Stomach (tissue), 19 donors: ENCODE measurements at places on chromosomes 7 and 10. TPM values are rescaled to one million over a fixed set of nuclear protein-coding genes. Genes with fewer than 3 reads are reported as not detected.
A peak's percentile ranks its signal among the peaks of the same experiment; 100 is the strongest.

The TMEM140 gene
- 9.7 TPM for total RNA-seq

The TRIM50 gene
- total RNA-seq = 10.8 TPM

DNA sequence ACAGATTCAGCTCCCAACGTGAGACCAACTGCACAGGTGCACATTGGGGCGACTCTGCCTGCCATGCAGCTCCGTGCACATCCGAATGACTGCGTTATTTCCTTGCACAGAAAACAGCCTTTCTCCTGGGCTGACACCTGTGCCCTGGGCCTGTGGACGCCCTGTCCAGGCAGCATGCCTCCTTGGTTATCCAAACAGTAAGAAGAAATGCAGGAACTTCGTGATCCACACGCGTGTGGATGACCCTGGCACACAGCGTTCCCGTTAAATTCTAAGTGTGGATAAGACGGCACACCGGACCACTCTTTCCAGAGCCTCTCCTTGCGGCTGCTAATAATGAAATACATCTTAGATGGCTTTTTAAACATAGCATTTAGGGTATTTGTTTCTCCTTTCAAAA lies 39.6 kb downstream of the NKX6-2 start:
- DNase-seq = no peak
- no peaks in the 10 kb centered on the region for H3K27me3 ChIP-seq
- no peak overlapping the region for H3K4me3 ChIP-seq
- no peaks in the 10 kb centered on the region for H3K4me1 ChIP-seq
- H3K27ac ChIP-seq = no peak overlapping the region

DNA sequence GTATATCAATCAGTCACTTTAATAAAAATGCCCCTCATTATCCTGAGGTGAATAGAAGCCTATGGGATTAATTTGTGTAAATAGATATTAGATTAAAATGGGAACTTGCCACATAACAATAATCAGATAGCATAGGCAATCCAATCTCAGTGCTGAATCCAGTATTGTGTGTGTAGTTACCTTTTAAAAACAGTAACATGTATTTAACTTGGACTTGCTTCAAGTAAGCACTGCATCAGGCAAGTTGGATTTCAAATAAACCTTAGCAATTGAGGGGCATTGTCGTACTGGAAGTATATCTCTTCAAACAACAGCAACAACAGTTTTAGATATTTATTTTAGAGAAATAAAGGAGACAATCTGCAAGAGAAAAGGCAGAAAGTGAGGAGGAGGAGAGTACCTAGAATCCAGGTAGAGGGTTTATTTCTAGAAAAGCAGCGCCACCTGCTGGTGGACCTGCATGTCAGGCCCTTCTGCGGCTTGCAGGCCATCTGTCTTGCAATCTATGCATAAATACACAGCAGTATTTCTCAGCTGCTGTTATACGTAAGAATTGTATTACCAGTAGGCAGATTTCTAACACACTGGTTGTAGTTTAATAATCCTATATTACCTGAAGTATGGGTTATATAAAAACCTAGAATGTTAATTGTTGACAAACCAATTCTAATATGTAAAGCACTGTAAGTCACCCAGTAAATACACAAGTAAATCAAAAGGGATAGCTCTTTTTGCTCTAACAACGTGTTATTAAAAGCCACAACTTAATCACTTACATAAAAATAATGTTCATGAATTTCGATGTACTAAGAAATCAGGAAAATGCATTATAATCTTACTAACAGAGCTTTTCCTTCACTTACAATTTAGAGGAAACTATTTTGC lies 652.8 kb downstream of the KCNMA1 start:
- H3K4me1 ChIP-seq = no peaks in the 10 kb centered on the region
- no peaks in the 10 kb centered on the region for H3K36me3 ChIP-seq
- H3K4me3 ChIP-seq = no peak overlapping the region
- no peaks in the 10 kb centered on the region for H3K27me3 ChIP-seq

- no peaks in the 10 kb centered on the region for H3K27me3 ChIP-seq
- DNase-seq = no peak
- H3K36me3 ChIP-seq = no peaks in the 10 kb centered on the region
- H3K4me3 ChIP-seq = no peak overlapping the region
These were observed 575.7 kb downstream of the REEP3 start for GRCh38 chr10:64096941-64097340.

The MRLN gene
- not detected for total RNA-seq

- H3K27ac ChIP-seq = peak within 1 kb of the TSS; percentile 99
- no peaks in the 10 kb centered on the region for H3K36me3 ChIP-seq
- peak within 1 kb of the TSS; percentile 96 for H3K4me3 ChIP-seq
- H3K27me3 ChIP-seq = no peaks in the 10 kb centered on the region
These were observed at the start of gene NMT2 for GRCh38 chr10:15168291-15168785. Gene NMT2 (minus strand): TSS chr10:15168693. CDS start chr10:15168612, 81 bp downstream.

DNA sequence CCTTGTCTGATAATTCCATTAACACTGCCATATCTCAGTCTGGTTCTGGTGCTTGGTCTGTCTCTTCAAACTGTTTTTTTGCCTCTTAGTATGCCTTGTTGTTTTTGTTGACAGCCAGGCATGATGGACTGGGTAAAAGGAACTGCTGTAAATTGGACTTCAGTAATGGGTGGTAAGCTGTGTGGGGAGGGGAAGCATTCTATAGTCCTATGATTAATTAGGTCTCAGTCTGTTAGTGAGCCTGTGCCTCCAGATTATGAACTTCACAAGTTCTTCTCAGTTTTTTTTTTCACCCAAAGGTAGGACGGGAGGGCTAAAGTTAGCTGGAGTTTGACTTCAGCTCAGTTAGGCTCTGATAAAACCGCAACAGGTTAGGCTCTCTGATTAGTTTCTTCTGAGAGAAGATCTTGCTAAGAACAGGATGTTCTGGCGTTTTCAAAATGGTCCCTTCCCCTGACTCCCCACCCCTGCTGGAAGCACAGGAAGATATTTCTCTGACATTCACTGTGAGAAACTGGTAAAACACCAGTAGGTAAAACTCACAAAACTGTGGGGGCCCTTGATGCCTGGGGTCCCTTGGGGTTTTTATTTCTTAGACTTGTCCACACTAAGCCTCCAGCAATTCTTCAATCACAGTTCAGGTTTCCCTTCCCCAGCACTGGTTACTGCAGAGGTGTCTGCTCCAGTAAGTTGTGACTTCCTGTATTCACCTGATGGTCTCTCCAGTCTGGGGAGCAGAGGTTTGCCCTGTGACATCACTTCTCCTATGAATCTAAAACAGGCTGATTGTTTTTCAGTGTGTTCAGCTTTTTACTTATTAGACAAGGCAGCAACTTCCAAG lies 43.3 kb upstream of the CCDC71L start:
- no peaks in the 10 kb centered on the region for H3K36me3 ChIP-seq
- peak; percentile 10 for DNase-seq
- no peaks in the 10 kb centered on the region for H3K27me3 ChIP-seq
- H3K27ac ChIP-seq = no peak overlapping the region

The ZFAND2A gene
- total RNA-seq = 20.2 TPM

The FAM171A1 gene
- total RNA-seq = 84.9 TPM

The PGAM2 gene
- not detected for total RNA-seq

DNA sequence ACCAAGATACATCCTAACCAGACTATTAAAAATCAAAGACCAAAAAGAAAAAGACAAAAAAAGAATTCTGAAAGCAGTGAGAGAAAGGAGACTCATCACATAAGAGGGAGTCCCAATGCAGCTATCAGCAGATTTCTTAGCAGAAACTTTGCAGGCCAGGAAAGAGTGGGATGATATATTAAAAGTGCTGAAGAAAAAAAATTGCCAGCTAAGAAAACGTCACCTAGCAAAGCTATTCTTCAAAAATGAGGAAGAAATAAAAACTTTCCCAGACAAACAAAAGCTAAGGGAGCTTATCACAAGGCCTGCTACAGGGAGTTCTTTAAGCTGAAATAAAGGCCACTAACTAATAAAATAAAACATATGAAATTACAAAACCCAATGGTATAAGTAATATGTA lies 40.5 kb upstream of the CDK6 start:
- H3K4me3 ChIP-seq = no peak overlapping the region
- no peaks in the 10 kb centered on the region for H3K36me3 ChIP-seq
- no peaks in the 10 kb centered on the region for H3K4me1 ChIP-seq
- no peaks in the 10 kb centered on the region for H3K27me3 ChIP-seq

The OSBPL3 gene
- 7.2 TPM for total RNA-seq

The MSMB gene
- 41.6 TPM for total RNA-seq

DNA sequence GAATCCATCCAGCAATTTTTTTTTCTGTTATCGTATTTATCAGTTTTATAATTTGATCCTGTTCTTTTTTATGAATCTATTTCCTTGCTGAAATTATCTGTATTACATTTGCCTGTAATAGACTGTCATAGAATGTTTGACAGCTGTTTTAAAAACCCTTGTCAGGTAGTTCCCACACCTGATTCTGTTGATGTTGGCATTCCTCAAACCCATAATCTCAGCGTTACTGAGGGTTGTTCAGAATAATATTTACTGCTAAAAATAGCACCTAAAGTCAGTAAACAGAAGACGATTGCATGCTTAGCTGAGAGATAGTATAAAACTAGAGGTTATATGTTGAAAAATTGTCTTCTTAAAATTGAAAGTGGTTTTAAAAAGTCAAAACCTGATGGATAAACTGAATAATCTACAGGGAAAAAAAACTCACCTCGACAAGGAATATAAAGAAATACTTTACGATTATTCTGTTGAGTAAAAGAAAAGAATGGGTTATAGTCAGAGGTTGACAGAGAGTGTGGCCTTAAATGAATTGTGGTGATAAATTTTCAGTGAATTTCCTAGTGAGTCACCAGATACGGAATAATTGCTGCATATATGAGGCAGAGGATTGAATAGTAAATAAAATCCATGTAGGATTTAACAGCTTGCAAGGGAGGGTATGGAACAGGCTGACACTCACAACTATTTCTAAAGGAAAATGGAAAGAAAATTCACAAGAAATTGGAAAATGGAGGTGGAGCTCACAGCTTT lies 824.1 kb upstream of the IGFBP3 start:
- no peak overlapping the region for H3K27ac ChIP-seq
- no peaks in the 10 kb centered on the region for H3K4me1 ChIP-seq
- H3K27me3 ChIP-seq = no peaks in the 10 kb centered on the region

DNA sequence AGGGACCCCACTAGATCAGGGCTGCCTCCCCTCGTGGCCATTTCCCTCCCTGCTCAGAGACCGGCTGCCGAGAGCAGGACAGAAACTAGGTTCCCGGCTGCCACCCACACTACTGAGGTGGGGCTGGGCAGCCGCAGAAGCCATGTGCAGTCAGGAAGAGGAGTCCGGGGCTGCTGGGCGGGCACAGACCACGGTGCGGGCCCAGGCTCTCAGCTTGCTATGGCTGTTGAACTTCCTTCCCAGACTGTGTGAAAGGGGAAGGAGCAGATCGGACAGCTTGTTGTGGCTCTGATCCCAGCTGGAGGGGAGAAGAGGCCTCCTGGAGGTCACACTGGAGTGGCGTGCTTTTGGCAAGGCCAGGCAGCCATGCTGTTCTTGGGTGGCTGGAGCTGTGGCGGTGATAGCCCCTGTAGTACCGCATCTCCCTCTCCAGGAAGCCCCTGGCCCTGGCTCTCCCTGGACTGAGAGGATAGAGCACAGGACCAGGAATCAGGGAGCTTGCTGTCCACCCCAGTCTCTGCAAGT lies 56.8 kb downstream of the HK1 start:
- peaks cover 100% of the 10 kb centered on the region for H3K4me1 ChIP-seq
- H3K4me3 ChIP-seq = no peak overlapping the region
- no peaks in the 10 kb centered on the region for H3K36me3 ChIP-seq
- no peaks in the 10 kb centered on the region for H3K27me3 ChIP-seq
- no peak for DNase-seq

- H3K36me3 ChIP-seq = no peaks in the 10 kb centered on the region
- H3K27ac ChIP-seq = no peak overlapping the region
- H3K4me3 ChIP-seq = no peak overlapping the region
- no peaks in the 10 kb centered on the region for H3K27me3 ChIP-seq
These were observed 135.8 kb downstream of the PLCE1 start for GRCh38 chr10:94129393-94130130.

The KLF14 gene
- total RNA-seq = not detected

The GPRIN2 gene
- 15.2 TPM for total RNA-seq

The ODAD2 gene
- not detected for total RNA-seq

The HOXA6 gene
- not detected for total RNA-seq

The C10orf71 gene
- total RNA-seq = 0.18 TPM

GRCh38 chr10:70493660-70494234 lies 15.2 kb downstream of the PALD1 start:
- H3K4me1 ChIP-seq = no peaks in the 10 kb centered on the region
- DNase-seq = peak; percentile 54
- peak overlapping the region; percentile 58 for H3K27ac ChIP-seq
- H3K36me3 ChIP-seq = no peaks in the 10 kb centered on the region
- no peaks in the 10 kb centered on the region for H3K27me3 ChIP-seq
- no peak overlapping the region for H3K4me3 ChIP-seq

DNA sequence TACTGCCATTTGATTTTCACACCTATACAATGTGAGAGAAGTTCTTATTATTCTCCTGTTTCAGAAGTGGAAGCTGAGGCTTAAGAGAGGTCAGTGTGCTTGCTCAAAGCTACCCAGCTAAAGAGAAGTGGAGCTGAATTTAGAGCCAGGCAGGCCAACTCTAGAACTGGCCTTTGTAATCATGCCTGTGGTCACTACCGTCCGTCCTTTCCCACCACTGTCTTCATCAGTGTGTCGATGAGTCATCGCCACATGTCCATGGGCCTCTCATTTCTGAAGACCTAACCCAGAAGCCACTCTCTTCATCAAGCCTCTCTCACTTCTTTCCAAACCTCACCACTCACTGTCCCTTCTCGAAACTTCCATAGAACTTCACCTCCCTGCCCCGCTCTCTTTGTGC lies 237.8 kb downstream of the KIAA1217 start:
- no peaks in the 10 kb centered on the region for H3K4me1 ChIP-seq
- DNase-seq = no peak
- H3K4me3 ChIP-seq = no peak overlapping the region
